Activated naive CD8-positive, alpha-beta T cell treated with anti-CD3 and anti-CD28 coated beads, Interleukin-2, amount 50 U/mL, for 16 hours (primary cell): ENCODE measurements at places on chromosomes 16 and 17.

DNA sequence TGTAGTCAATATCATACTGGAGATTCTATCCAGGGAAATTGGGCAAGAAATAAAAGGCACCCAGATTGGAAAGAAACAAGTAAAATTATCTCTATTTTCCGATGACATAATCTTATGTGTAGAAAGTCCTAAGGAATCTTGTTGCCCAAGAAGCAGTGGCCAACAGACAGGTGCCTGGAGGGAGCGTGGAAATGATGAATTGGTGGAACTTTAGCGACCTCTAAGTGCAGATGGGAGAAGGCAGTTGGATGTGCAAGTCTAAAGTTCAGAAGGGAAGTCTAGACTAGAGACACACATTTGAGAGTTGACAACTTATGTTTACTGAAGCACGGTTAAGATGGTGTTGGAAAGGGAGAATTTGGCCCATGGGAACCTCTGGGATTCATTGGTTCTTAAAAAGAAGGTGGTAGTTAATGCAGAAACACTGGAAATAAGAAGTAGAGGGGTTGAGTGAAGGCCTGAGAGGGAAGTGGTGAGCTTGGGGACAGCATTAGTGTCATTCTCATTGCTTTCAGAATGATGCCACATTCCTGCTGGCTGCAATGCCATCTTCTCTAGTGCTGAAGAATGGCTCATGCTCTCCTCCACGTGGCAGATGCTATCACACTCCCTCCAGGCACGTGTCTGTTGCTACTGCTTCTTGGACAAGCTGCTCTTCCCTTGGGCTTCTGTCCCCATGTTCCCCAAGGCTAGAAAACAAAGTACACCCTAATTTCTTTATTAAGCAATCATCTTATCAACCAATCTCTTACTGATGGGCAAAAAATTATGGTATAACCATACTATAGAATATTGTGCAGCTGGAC, 24.0 kb downstream of the TAT start:
- DNase-seq: no peak

- no peak for DNase-seq
Observed at GRCh38 chr17:49965524-49965909, 3.5 kb upstream of the DLX4 start.

DNA sequence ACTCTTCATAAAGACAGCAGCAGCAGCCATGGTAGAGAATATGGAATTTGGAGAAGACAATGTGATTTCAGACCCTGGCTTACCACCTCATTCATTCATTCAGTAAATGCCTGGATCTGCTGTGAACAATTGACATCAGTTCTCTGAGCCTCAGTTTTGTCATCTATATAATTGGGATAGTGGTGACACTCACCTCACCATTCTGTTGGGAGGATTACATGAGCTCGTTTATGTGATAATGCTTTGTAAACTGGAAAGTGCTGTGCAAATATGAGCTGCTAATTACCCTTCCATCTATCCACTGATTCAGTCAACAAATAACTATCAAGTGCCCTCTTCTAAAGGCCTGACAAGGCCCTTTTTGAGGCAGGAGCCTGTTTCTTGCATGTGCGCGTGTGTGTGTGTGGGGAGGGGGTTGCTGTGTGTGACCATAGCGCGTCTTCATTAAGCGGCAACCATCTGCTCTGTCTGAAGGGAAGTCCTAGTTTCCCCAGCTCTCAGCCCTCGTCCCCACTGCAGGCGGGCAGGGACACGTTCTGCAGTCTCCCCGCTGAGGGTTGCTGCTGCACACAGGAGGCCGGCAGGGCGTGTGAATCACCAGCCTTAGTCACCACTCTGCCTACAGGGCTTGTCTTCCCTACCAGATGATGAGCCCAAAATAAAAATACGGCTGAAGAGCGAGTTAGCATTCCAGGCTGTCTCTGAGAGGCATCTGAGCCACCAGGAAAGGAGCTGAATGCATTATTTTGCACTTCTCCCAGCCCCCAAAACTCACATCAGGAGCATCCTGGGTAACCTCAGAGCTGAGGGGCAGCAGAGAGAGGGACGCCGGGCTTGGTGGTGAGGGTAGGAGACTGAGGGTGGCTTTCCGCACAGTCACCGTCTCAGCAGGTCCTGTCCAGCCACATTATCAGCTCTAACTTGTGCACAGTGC, 19.9 kb downstream of the ARL4D start:
- no peak for DNase-seq

DNA sequence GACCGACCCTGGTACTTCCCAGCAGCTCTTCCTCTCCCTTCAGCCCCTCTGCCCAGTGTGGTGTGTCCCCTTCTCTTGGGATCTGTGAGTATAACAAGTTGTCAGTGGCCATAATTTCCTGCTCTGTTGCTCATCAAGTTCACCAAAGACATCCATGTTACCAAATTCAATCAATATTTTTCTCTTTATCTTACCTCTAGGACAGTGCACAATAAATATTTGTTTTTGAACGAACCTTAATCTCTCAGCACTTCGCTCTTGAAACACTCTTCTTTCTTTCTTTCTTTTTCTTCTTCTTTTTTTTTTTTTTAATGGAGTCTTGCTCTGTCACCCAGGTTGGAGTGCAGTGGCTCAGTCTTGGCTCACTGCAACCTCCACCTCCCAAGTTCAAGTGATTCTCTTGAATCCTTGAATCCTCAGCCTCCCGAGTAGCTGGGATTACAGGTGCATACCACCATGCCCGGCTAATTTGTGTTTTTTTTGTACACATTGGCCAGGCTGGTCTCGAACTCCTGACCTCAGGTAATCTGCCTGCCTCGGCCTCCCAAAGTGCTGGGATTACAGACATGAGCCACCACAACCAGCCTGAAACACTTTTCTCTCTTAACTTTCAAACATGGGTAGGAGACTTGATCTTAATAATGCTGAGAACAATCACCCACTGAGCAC, 2.7 kb upstream of the UMOD start:
- no peak for DNase-seq

DNA sequence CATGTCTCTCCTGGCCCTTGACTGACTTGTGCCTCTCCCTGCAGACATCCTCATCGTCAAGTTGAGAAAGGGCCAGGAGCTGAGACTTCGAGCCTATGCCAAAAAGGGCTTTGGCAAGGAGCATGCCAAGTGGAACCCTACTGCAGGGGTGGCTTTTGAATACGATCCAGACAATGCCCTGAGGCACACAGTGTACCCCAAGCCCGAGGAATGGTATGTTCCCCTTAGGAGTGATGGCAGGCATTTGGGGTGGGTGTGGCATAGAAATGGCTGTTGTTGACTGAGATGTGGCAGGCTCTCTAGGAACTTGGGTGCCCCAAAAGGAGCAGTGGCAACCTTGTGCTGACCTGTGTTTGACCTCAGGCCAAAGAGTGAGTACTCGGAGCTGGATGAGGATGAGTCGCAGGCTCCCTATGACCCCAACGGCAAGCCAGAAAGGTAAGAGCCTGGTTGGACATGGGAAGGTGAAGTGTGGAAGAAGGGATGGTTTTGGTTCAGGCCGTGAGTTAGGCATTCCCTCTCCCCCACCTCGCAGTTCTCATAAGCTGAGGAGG, 7.5 kb downstream of the POLR2C start:
- DNase-seq: no peak

DNA sequence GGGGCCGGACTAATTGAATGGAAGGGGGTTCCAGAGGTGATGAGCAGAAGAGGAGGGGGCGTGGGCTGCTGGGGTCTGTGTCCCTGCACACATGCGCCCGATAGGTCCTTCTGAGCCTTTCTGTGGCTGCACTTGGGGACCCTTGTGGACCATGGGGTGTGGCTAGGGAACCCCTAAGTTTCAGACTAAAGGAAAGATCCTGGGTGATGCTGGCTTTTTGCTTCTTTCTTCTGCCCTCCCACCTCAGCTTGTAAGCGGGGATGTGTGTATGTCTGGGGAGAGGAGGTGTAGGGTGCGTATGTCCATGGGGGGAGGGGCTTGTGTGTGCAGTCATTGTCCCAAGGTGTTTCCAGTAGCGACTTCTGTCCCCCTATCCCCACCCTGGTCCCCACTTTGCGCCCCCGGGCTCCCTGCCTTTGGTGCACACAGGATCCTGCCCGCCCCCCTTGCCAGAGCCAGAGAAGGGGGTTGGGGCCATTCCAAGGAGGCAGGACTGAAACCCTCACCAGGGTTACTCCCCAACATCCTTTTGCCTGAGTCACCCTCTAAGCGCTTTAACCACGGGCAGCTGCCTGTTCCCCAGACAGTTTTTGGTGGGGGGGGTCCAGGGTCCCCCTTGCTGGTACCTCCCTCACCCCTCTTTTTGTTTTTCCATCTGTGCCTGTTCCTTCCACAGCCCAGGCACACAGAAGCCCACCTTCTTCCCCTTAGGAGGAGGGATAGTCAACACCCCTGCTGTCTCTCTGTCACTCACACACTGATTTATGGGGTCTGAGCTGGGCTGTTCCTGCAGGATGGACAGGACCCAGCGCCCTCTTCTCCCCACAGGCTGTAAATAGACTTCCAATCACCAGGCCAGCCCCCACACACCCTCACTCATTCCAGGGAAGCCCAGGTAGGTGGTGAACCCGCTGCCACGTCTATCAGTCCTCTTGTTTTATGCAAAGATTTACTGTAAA, 83.2 kb downstream of the ARHGAP23 start:
- DNase-seq: no peak

DNA sequence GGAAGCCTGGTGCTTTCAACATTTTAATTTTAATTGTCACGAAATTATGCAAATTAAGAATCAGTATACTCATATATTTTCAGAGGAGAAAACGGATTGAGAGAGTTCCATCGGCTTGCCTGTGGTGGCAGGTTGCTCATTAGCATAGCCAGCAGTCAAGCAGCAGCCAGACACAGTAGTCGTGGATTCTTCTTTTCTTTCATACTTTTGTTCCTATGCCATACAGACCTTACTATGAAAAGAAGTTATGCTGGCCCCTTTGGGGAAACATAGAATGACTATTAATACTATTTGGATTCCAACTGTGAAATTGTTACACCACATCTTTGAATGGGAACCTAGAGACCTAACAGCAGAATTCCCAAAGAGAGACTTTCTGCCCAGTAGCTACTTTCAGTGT, 617.7 kb upstream of the CA10 start:
- no peak for DNase-seq

- no peak for DNase-seq
Observed at GRCh38 chr16:68992521-68992920, 112.9 kb upstream of the HAS3 start.

GRCh38 chr16:12558641-12559040, 245.0 kb downstream of the CPPED1 start:
- no peak for DNase-seq

GRCh38 chr16:79430191-79430678, 170.3 kb downstream of the MAF start:
- DNase-seq: no peak

DNA sequence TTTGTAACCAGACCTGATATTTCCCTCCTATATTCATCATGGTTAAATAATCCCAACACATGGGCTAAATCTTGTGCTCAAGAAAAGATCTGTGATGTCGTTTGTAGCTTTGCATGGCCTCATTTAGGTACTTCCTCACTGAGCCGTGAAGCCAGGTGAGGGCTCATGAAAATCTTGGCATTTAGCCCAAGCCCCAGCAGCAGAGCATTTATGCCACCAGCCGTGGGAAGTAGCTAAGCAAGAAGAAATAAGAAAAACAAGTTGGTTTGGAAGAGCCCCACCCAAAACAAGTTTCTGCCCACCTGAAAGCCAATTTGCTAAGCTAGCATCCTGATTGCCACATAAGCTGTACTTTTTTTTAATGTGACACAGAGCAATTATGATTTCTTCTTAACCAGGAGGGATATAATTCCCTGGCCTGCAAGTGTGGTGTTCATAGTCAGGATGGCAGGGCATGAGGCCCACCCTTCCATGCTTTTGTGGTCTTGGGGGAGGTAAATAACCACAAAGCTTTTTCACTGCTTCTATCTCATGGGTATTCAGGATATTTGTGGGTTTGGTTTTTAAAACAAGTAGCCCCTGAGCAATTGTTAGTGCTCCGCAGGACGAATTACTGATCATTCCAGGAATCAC, 10.5 kb downstream of the TMIGD1 start:
- no peak for DNase-seq

DNA sequence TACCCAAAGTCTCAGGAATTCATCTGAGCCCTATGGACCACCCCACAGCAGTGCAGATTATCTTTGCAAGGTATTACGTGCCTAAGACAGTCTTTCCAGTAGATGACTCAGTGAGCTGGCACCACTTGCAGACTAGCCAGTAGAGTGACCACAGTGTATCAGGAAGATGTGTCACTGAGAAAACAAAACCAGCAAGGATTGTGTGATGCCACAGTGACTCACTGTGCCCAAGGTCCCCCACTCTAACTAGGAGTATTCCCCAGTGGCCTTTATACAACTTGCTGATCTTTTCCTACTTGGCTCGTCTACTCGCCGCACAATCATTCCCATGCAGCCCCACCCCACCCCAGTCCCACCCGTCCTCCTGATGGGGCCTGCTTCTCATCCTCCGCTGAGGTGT, 26.8 kb upstream of the PRKCA start:
- no peak for DNase-seq

DNA sequence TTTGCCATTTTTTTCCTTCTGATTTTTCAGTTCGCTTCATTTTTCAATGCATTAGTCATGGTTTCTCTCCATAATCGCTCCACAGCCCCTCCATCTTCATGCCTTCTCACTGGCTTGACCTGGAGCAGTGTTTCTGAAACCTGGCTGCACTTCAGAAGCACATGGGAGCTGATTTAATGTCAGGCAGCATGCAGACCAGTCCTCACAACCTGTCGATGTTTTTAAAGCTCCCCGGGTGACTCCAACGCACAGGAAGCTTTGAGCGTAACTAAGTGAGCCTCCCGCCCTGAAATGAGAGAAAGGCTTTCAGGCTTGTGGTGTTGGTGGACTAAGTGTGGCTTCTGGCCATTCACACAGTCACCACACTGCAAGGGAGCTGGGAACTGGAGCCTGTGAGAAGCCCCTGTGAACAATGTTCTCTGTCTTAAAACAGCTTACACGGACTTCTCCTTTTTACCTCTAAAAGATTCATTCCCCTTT, 16.8 kb upstream of the DRG2 start:
- DNase-seq: no peak

DNA sequence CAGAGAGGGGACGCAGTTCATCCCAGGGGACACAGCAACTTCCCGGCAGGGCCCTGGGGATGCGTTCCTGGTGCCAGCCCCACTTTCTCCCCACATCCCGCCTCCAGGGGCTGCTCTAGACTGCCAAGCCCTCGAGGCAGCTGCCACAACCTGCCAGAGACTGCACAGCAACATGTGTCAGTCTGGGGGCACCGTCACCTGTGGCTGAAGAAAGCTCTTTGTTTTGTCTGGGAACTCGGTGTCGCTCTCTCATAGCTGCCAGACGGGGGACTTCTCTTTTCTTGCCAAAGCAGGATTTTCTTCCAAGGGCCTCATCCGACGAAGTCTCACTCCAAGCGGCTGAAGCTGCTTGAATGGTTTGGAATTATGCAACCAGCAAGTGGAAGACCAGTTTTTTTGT, 43.7 kb downstream of the COTL1 start:
- no peak for DNase-seq

GRCh38 chr16:27202923-27203506, 311 bp upstream of the KDM8 start:
- peak; percentile 74 for DNase-seq
